ENCODE measurements at places on chromosomes 16 and 17.

DNA sequence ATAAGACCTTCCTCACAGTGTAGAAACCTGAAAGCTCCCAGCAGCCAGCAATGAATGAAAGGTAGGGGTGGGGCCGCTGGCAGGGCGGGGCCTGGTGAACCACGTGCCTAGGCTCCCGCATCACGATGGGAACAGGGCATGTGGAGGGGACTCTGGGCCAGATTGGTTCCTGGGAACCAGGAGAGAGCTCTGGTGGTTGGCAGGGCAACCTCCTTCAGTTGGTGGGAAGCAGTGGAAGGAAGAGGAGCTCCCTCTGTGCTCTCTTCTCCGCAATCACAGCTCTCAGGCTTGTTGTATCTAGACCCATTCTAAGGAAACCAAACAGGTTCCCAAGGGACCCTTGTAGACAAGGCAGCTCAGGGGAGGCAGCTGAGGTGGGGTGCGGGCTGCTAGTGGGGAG is 10.5 kb downstream of the GGA2 start:
- DNase-seq, result no peak

- peak; percentile 41 for DNase-seq
These were observed 32.1 kb upstream of the CDC42EP4 start for GRCh38 chr17:73343739-73344454.

DNA sequence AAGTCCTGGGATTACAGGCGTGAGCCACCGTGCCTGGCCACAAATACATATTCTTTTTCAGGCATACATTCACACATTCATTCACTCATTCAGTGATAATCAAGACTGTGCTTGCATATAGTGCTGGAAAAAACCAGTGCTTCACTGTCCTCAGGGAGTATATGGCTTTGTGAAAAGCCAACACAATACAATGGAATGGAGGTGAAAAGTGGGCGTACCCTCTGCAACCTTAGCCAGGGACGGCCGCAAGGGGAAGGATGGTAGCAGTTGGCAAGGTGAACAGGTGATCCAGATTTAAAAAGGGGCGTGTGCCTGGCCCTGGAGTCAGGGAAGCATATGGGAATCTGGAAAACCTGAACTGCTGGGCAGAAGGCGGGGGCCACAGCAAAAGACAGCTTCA is 18.1 kb upstream of the GAN start:
- no peak for DNase-seq

- DNase-seq, result no peak
These were observed 939 bp downstream of the BCL6B start for GRCh38 chr17:7023576-7024401.

DNA sequence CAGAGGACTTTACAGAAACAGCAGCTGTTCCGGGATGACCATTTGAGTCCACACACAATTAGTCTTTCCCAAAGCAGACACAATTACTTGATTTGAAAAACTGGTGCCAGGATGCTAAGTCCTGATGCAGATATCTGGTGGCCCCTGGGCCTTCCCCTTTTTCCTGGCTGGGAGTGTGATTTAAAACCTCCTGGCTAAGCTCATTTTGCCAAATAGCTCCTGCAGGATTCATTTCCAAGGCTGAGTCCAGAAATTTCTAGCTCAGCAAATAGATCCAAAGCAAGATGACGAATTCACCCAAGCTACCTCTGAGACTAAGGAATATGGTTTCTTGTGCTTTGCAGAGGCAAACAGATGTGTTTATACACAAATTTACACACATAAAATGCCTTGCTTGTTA is 422.2 kb downstream of the CA10 start:
- DNase-seq, result no peak

- no peak for DNase-seq
These were observed 5.4 kb downstream of the SLC47A1 start for GRCh38 chr17:19539040-19539399.

DNA sequence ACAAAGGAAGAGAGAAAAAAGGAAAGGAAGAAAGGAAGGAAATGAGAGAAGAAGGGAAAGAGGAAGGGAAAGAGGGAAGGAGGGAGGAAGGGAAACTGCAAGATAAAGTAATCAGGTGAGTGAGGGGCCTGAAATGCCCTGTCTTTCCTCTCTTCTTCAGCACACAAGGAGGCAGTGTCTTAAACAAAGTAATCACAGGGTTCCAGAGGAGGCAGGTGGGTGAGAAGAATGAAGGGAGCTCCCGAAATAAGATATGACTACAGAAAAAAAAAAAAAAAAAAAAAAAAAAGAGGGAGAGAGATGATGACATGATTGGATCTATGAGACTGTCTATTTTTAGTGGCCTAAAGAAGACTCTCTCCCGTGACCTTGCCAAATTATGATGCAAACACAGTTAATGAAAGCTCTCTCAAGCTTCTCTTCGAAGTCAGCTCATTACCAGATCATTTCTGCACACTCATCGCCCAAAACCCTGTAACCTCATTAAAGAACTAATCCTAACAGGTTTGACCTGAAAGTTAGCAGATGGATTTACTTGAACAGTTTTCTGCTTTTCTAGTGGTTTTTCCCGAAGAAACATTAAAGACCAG is 53.6 kb downstream of the CDH11 start:
- DNase-seq, result no peak

DNA sequence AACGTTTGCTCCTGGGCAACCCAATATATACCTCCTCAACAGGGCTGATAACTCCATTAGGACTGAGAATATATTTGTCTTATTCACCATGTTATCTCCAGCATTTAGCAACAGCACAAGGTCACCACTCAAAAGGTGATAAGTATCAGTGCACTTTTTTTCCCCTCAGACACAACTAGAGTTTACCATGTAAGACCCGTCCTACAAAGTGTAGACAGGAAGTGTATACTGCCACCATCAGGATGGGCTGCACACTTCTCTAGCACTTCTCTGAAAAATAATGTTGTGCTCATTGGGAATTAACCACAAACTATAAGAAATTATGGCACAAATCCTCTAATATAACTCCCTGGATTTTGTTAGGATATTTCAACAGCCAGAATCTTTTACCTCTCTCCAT is 5.7 kb upstream of the VAT1L start:
- no peak for DNase-seq

- DNase-seq, result no peak
These were observed 68.0 kb downstream of the ABR start for GRCh38 chr17:1111599-1112443.

GRCh38 chr17:82709676-82710498 is 6.6 kb upstream of the FN3KRP start:
- no peak for DNase-seq

- DNase-seq, result peak; percentile 67
These were observed at the start of gene NLRC5 for GRCh38 chr16:56988948-56989945. NLRC5 (plus strand) TSS chr16:56989557; CDS start chr16:57020713, 31,156 bp downstream.

DNA sequence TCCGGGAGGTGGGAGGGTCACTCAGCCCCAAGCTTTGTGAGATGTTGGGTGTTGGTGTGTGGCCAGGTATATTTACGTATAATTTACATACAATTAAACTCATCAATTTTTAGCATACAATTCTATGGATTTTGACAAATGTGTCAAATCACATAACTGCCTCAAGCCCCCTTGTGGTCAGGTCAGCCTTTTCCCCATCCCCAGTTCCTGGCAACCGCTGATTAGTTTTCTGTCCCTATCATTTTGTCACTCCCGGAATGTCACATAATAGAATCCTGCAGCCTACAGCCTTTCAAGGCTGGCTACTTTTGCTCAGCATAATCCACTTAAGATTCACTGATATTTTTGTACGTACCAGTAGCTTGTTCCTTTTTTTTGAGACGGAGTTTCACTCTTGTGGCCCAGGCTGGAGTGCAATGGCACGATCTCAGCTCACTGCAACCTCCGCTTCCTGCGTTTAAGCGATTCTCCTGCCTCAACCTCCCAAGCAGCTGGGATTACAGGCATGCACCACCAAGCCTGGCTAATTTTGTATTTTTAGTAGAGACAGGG is 19.3 kb upstream of the RAI1 start:
- DNase-seq, result no peak

- no peak for DNase-seq
These were observed 99.5 kb downstream of the CDYL2 start for GRCh38 chr16:80704751-80705505.

DNA sequence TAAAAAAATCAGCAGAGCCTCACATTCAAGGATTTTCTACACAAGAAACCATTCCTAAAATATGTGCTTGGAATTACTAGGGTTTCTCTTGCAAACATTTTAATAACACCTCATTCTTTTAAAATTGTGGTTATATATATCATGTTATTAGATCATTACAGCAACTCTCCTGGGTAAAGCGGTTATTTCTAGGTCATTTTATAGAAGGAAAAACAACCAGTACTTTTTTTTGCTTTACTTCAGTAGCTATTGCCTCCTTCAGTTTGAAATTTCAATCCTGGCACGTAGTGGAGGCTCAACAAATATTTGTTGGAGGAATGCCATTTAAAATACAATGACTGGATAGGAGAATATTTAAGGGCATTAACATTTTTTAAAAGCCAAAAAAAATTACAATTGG is 220.6 kb downstream of the CDRT15L2 start:
- no peak for DNase-seq

GRCh38 chr17:77419547-77420094 is 278.9 kb downstream of the SEC14L1 start:
- DNase-seq, result peak; percentile 50

GRCh38 chr17:80821546-80821945 is 170.1 kb upstream of the CHMP6 start:
- DNase-seq, result no peak

- DNase-seq, result peak; percentile 33
These were observed 17.8 kb downstream of the ZSCAN32 start for GRCh38 chr16:3383045-3383448.

- DNase-seq, result no peak
These were observed 21.7 kb downstream of the MSI2 start for GRCh38 chr17:57277923-57278604.

GRCh38 chr16:84366208-84366607 is 2.1 kb upstream of the ATP2C2 start:
- no peak for DNase-seq

- no peak for DNase-seq
These were observed 42.8 kb downstream of the SPOP start for GRCh38 chr17:49635121-49635520.

- no peak for DNase-seq
These were observed 7.1 kb upstream of the BAIAP2 start for GRCh38 chr17:81027591-81028505.

GRCh38 chr17:5861246-5861645 is 208.9 kb upstream of the WSCD1 start:
- no peak for DNase-seq

DNA sequence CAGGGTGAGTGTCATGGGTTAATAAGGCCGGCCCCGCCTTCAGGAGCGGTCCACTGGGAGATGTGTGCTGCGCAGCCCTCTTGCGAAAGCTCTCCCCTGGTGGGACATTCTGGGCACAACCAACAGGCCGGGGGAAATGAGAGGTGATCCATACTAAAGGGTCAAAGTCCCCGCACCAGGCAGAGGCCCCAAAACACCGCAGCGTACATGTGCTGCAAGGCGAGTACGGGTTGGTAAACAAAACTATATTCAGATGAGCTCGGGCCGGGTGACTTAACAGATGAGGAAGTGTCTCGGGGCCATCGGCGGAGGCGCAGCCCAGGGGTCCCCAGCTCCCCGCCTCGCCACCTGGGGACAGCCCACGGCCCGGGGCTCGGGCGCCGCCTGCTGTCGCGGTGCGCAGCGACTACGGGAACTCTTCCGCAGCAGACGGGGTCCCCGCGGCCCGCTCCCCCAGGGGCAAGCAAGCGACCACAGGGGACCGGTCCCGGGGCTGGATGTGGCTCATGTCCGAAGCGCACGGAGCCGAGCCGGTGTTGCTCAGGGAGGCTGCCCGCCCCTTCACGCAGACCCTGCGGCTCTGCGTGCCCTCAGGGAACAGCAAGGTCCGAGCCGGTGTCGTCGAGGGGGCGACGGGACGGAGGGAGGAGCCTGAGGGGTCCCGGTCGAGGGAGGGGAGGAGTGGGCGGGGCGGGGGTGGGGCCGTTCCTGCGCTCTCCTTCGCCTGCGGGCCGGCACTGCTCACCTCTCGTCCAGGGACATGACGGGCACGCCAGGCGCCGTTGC is at the start of gene RAB37:
RAB37 (plus strand) TSS at position 744 of the 786 bp plus-strand sequence; CDS start at position 761, 17 bp downstream.
- no peak for DNase-seq

GRCh38 chr17:2695961-2696760 is 15.4 kb downstream of the CLUH start:
- no peak for DNase-seq

Measured in Caki2 (cell line).